ENCODE measurements at places on chromosomes 2 and 18.

GRCh38 chr2:231186325-231186724, 12.1 kb upstream of the ARMC9 start:
- DNase-seq, result no peak

DNA sequence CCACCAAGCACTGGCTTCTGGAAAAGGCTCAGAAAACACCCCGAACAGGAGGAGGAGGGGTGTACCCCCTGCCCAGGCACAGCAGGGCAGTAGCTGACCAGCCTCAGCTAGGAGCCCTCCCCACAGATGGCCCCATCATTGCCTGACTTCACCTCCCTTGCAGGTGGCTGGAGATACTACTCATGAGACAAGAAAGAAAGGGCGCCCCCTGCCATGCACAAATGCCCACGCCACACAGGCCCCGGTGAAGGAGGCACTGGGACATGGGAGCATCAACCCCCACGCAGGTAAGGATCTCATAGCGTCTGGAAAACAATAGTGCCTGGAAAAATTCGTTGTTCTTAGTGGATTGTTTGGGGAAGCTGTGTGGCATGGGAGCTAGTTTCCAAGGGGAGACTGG, 240.6 kb downstream of the TFCP2L1 start:
- DNase-seq, result no peak

- no peak for DNase-seq
Measured at GRCh38 chr2:235444101-235444597, 49.7 kb upstream of the AGAP1 start.

DNA sequence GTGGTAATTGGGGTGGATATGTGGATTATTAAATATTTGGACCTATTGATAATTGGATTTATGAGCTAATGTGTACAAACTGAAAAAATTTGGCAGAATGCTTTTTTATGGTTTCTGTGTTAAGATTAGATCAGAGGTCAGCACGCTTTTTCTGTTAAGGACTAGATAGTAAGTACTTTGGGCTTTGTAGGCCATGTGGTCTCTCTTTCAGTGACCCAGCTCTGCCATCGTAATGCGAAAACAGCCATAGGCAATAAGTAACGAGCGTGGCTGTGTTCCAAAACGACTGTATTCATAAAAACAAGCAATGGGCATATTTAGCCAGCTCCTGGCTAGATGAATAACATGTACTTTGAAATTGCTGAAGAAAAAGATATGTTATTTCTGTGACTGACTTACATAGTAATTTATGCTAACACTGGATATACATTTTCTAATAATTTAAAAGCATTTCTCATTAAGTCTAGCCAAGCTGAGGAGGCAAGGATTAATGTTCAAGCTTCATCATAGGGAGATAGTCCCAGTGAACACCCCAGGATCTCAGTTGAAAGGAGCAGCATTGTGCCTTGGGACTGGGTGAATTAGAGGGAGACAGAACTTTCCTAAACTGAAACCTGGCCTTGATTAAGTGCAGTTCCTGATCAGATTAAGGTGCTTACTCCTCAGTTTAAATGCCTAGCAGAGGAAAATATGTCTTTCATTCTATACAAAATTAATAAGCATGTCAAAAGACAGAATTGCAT, 20.0 kb downstream of the CCDC138 start:
- no peak for DNase-seq

DNA sequence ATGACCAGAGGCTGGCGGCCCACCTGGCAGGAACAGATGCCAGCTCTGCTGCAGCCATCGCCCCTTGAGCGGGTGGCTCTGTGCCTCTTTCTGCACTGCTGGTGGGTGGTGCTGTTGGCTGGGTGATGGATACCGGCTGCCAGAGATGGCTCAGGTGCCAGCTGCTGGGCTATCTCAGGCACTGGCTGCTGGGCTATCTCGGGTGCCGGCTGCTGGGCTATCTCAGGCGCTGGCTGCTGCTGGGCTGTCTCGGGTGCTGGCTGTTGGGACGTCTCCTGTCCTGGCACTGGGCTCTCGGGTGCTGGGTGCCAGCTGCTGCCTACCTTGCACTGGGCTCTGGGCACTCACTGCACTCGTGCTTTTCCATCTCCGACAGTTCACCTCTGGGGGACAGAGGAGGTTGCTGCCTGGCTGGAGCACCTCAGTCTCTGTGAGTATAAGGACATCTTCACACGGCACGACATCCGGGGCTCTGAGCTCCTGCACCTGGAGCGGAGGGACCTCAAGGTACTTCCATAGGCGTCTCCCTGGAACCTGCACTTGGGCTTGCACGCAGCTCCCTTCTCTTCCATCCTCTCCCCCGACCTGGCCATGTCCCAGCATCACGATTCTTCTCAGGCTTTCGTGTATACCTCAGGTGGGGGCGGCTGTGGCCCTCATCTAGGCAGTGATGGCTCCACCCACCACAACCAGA, 98.4 kb downstream of the USP40 start:
- DNase-seq, result no peak

DNA sequence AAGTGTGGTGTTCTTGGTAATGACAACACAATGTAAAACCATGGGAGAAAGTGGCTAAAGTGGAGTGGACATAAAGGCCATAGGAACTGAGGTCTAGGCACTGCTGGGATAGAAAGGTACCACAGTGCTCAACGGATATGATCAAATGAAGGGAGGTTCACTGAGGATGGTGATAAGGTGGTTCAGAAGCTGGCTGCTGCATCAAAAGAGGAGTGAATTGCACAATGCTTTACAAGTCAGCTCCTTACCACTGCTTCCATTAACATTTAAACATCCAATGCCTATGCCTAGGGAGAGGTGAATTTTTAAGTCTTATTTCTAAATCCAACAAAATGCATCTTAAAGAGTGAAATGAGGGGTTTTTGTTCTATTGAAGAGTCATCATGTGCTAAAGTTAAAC, 100.1 kb upstream of the ITGB6 start:
- no peak for DNase-seq

DNA sequence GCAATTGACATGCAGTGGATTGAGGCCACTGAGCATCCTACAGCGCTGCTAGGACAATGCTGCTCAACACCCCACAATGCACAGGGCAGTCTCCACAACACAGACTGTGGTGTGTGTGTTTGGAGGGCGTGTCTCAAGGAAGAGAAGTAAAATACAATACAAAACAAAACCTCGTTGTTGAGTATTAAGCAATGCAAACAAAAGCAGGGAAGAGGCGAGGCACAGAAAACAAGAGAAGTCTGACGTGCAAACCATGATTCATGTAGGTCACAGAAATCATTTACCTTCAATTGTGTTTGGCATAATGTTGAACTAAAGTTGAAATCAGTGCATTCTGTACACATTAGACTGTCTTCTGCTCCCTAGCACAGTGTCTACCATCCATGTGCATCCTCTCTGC, 260.9 kb downstream of the PHLPP1 start:
- no peak for DNase-seq

DNA sequence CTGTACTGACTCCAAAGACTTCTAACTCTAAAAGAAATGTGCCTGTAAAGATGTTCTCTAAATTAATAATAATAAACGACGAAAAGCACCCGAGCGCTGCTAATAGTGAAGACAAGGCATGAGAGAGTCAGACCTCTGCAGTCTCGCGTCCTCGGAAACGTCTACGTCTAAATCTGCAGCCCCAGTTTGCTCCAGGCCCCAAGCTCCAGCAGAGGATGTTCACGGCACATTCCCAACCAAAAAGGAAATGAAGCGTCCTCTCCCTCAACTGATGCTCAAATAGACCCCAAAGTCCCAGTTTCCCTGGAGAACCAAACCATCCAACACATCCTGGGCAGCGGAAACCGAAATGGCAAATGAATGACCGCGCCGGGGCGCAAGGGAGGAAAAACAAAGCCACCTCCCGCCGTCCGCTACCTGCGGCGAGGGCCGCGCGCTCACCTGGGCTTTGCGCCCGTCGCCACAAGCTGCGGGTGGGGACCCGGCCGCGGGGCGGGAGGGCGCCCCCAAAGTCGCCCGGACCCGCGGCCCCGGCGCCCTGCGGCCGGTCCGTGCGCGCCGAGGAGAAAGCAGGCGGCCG, 47.1 kb upstream of the CCDC150 start:
- peak; percentile 55 for DNase-seq

- DNase-seq, result no peak
Measured at GRCh38 chr2:9398881-9399780, 24.2 kb downstream of the ITGB1BP1 start.

- peak; percentile 52 for DNase-seq
Measured at GRCh38 chr2:237859533-237860272, at the start of gene RAMP1. Gene RAMP1 (plus strand): TSS chr2:237859623. CDS start chr2:237859676, 53 bp downstream.

DNA sequence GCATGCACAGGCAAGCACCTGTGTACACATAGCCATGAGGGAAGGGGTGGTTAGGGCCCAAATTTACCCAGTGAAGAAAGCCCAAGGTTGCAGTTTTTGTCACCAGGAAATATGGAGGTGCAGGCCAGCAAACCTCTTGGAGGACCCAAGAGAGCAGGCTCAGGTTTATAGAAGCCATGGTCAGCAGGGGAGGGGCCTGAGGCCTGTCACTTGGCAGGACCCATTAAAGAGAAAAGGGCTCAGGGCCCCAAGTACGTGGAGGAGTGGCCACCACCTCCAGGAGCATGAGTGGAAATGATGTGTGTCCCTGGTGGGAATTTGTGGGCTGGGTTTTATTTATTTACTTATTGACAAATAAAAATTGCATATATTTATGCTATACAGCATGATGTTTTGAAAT, 192.9 kb downstream of the HAUS1 start:
- no peak for DNase-seq

DNA sequence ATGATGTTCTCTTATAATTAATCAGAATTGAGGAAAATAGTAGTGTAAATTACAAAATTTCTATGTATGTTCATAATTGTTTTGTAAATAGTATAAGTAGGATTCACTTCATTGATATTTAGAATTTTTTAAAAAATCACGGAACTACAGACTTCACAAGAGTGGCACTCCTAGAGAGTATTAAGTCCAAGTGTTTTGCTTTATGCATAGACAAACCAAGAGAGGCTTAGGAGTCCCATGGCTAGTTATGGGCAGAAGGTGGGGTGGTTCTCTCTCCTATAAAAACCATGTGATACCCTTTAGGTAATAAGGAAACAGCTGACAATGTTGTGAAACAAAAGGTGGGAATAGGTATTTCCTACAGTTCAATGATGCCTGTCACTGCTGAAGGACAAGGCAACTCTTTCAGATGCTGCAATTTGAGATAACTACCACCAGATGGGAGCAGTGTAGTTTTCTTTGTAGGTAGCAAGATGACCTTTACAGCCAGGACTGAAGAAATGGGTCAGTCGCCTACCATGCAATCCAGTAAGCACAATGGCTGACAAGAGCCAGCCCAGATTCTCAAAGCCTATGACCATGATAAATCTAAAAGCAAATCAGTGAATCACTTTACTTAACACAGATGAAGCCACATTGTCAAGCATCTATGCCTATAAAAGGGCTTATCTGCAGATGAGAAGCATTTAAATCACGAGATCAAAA, 83.9 kb downstream of the AAK1 start:
- DNase-seq, result peak; percentile 45

DNA sequence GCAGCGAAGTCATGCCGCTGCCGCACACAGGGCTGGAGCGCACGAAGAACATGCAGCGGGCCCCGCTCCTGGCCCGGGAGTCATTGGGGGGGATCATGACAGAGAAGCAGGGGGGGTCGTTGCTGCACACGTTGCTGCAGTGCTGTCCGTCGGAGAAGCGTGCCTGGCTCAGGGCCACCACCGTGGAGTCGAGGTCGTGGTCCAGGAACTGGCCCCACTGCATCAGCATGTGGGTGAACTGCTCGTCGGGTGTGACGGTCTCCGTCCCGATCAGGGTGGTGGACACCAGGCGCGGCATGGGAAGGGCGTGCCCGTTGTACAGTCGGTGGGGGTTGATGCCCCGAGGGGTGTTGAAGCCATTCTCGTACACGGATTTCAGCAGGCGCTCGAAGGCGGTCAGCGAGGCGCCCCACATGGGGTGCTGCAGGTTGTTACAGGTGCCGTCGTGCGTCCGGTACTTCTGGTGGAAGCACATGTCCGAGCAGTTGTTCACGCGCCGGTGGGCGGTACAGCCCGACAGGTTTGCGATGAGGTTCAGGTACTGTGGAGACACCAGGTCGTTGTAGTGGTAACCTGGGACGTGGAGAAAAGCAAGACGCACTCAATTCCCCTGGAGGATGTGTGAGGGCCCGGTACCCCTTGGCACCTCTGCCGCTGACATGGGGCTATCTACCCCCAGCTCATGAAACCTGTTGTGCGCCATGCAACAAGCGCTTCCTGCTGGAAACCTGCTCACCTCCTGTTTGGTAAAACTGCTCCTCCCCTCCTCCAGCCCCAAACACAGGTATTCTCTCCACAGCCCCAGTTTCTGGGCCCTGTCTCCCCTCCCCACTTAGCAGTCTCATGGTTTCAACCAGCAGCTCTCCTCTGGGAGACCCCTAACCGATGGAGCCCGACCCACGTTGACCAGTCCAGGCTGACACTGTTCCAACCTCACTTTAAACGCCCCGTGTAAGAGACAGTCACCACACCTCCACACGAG, 94.9 kb downstream of the PXDN start:
- no peak for DNase-seq

GRCh38 chr2:54106631-54107454, 8.6 kb upstream of the ACYP2 start:
- DNase-seq, result peak; percentile 25

Data from hippocampal formation (tissue), 2 donors.